CD8-positive, alpha-beta memory T cell (primary cell): ENCODE measurements at places on chromosomes 3 and 15. TPM values are rescaled to one million over a fixed set of nuclear protein-coding genes. Genes with fewer than 3 reads are reported as not detected.
A peak's percentile ranks its signal among the peaks of the same experiment; 100 is the strongest.

- DNase-seq, result no peak
- H3K4me3 ChIP-seq, result peak overlapping the region; percentile 78
- H3K27me3 ChIP-seq, result no peaks in the 10 kb centered on the region
Measured at GRCh38 chr3:194685065-194685717, 492 bp upstream of the FAM43A start.

GRCh38 chr3:174440253-174440701 is 418.9 kb upstream of the NAALADL2 start:
- no peak for DNase-seq
- H3K36me3 ChIP-seq, result no peaks in the 10 kb centered on the region
- H3K27me3 ChIP-seq, result no peaks in the 10 kb centered on the region
- no peak overlapping the region for H3K27ac ChIP-seq

The NEK10 gene
- total RNA-seq, result 0.24 TPM

The MESP2 gene
- not detected for total RNA-seq

GRCh38 chr3:69085168-69085832 is 563 bp downstream of the ARL6IP5 start:
- peak overlapping the region; percentile 67 for H3K4me3 ChIP-seq
- H3K27me3 ChIP-seq, result no peaks in the 10 kb centered on the region
- H3K36me3 ChIP-seq, result no peaks in the 10 kb centered on the region
- DNase-seq, result no peak

GRCh38 chr3:27578032-27578431 is 93.8 kb upstream of the SLC4A7 start:
- no peaks in the 10 kb centered on the region for H3K27me3 ChIP-seq
- no peaks in the 10 kb centered on the region for H3K36me3 ChIP-seq
- H3K27ac ChIP-seq, result no peak overlapping the region
- H3K4me3 ChIP-seq, result no peak overlapping the region
- no peaks in the 10 kb centered on the region for H3K4me1 ChIP-seq
- no peak for DNase-seq

- peaks cover 41% of the 10 kb centered on the region for H3K4me1 ChIP-seq
- no peaks in the 10 kb centered on the region for H3K27me3 ChIP-seq
- H3K27ac ChIP-seq, result peak overlapping the region; percentile 25
- H3K36me3 ChIP-seq, result no peaks in the 10 kb centered on the region
Measured at GRCh38 chr3:44969828-44970179, 6.2 kb downstream of the ZDHHC3 start.

- H3K36me3 ChIP-seq, result no peaks in the 10 kb centered on the region
- H3K27me3 ChIP-seq, result no peaks in the 10 kb centered on the region
- H3K27ac ChIP-seq, result no peak overlapping the region
- no peak overlapping the region for H3K4me3 ChIP-seq
- no peak for DNase-seq
Measured at GRCh38 chr3:195075941-195076875, 194.8 kb downstream of the XXYLT1 start.

The TKT gene
- total RNA-seq, result 182 TPM
